ENCODE measurements at places on chromosomes 6 and 20. TPM values are rescaled to one million over a fixed set of nuclear protein-coding genes. Genes with fewer than 3 reads are reported as not detected.

DNA sequence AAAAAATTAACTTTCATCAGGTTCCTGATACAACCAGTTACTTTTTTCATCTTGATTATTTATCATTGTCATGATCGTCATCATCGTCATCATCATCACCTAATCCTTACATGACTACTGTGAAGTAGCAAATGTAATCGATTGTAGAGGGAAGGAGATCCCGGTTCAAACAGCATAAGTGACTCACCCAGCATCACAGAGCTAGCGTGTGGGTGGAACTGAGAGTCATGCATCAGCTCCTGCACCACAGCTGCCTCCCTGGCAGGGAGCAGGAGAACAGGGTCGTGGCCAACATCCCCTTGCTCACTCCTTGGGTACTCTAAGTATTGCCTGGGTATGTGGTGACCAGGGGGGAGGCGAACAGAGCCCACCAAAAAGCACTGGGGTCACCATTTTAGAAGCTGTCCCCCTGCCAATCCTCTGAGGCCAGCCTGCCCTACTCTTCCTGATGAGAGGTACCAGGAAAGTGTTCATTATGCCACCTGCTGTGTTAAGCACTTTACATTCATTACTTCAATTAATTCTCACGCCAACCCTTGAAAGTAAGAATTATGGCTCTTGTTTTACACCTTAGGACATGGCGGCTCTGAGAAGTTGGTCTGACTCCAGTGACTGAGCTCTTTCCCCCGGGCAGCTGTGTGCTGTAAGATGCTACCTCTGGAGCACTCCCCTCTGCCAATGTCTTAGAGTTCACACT is 425.2 kb downstream of the CD83 start:
- peak; percentile 76 for DNase-seq

The APCDD1L gene
- total RNA-seq: not detected

The PPIL6 gene
- total RNA-seq: 0.64 TPM

GRCh38 chr6:22754061-22754460 is 184.7 kb downstream of the HDGFL1 start:
- no peak for DNase-seq

The MOCS1 gene
- 4.1 TPM for total RNA-seq

DNA sequence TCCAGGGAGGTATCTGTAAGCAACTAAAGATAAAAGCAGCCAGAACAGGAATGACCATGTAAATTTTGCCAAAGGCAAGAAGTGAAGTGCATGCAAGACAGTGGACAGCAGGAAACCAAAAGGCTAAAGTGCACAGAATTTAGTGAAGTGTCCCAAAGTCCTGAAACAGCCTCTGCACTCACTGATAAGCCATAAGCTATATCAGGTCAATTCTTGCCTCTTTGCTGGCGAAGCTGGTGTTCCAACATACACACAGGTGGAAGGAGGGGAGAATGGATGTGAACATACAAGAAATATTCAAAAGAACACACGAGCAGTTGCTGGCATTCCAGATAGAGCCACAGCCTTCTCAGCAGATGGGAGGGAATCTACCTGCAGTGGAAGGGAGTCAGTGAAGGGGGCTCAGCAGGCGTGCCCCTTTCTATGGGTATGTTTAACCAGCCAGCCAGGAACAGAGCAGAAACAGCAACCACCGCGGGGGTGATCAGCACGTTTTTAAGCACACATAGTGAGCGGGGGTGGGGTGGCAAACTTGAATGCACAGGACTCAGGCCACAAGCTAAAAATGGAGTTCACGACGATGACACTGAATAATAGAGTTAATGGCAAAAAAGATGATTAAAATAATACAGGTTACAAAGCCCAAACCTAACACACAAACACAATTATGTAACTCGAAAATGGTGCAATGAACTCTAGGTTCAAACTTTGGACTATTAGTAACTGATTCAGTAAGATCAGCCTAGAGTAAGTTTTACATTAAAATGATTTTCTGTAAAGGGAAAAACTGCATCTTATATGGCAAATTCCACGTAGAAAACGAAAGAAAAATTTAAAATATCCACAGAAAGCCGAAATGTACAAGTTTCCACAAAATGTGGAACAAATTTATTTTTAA is 1.2 kb downstream of the ECI2 start:
- peak; percentile 42 for DNase-seq

DNA sequence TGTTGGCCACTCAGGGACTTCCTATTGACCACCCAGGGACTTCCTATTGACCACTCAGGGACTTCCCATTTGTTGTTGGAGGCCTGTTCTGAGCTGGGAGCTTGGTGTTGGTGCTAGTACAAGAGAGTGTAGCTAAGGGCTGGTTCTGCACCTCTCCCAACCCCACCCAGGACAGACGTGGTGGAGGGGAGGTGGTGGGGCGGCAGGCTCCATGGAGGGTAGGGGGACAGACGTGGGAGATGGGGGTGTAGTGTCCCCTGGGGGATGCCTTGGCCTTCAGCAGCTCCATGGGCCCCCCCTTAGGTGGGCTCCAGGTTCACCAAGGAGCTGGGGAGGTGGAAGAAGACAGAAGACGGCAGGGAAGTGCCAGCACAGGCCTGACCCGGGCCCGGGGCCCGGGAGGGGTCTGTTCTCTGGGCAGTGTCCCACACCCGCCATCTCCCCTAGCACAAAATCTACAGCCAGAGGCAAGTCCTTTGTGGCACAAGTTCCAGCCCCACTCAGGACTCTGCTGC is 33.9 kb downstream of the CHRNA4 start:
- DNase-seq: no peak

The TREM1 gene
- 0.30 TPM for total RNA-seq

DNA sequence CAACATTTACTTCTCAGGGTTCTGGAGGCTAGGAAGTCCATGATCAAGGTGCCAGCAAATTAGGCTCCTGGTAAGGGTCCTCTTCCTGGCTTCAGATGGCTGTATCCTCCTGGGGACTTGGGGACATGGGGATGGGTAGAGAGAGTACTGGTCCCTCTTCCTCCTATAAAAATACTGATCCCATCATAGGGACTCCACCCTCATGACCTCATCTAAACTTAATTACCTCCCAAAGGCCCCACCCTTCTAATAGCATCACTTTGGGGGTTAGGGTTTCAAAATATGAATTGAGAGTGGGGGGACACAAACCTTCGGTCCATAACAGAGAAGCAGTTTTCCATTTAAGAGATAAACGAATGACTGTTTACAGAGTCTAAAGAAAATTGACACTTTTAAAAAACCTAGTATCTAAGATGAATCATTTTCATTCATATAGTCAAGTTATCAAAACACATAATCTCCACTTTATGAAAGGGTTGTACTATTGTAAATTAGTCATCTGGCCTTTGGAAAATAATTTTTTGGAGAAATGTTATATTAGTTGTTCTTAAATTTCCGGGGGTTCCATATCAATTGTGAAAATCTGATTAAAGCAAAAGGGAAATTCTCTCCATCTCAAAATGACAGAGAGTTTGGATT is 33.5 kb downstream of the ELOVL5 start:
- no peak for DNase-seq

- DNase-seq: no peak
These were observed 241.0 kb downstream of the ADGRG6 start for GRCh38 chr6:142542704-142543233.

The CLVS2 gene
- total RNA-seq: not detected

Data from activated naive CD8-positive, alpha-beta T cell treated with anti-CD3 and anti-CD28 coated beads for 36 hours (primary cell).